GM12878 (cell line): ENCODE measurements at places on chromosomes 5 and 9.

GRCh38 chr9:94140791-94141790, 56.8 kb downstream of the PTPDC1 start:
- DNase-seq, result no peak

- DNase-seq, result no peak
Observed at GRCh38 chr5:173920024-173920753, 32.0 kb downstream of the CPEB4 start.

- no peak for DNase-seq
Observed at GRCh38 chr9:21902136-21902535, 92.1 kb downstream of the CDKN2A start.

GRCh38 chr5:51181208-51181894, 201.9 kb upstream of the ISL1 start:
- DNase-seq, result no peak

GRCh38 chr9:88387552-88388202, 567 bp upstream of the SPIN1 start:
- DNase-seq, result no peak

DNA sequence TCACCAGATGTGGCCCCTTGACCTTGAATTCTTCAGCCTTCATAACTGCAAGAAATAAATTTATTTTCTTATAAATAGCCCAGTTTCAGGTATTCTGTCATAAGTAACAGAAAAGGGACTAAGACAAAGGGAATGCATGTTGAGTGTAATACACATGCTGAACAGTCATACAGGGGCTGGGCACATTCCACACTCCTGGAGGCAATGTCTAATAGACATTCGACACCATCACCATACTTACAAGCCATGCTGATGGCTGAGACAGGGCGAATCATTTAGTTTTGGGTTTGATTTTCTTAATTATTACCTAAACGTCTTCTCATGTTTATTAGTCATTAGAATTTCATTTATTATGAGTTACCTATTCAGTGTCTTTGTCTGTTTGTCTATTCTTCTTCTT, 68.5 kb downstream of the TENT4A start:
- DNase-seq, result no peak

GRCh38 chr5:1380910-1381309, 36.0 kb upstream of the CLPTM1L start:
- DNase-seq, result no peak

- DNase-seq, result no peak
Observed at GRCh38 chr5:175542232-175542965, 64.0 kb downstream of the SFXN1 start.

DNA sequence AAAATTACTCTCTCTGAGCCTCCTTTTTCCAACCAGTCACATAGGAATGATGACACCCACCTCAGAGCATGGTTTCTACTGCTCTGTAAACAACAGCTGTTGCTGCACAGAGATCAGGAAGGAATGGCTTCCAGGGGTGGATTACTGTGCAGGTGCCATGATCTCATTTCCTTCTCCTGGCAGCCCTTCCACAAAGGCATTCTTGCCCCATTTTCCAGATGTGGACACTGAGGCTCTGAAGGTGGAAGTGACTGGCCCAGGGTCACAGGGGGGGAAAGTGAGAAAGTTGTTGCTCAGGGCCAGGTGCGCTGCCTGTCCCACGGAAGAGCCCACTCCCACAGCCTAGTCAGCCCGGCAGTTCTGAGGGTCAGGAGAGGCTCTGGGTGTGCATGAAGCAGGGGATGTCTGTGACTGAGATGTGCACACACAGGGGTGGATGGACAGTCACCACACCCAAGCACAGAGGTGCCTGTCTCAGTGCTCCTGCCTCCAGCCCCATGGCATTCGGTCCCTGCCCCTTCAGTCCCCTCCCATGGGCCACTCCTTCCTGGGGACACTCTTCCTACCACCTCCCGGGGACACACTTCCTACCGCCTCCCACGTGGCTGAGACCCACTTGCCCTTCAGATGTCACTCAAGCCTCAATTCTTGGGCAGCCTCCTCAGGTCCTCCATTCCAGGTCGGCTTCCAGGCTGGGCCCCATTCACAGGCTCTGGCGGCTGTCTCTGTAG, 17.0 kb downstream of the FGFR4 start:
- DNase-seq, result no peak

DNA sequence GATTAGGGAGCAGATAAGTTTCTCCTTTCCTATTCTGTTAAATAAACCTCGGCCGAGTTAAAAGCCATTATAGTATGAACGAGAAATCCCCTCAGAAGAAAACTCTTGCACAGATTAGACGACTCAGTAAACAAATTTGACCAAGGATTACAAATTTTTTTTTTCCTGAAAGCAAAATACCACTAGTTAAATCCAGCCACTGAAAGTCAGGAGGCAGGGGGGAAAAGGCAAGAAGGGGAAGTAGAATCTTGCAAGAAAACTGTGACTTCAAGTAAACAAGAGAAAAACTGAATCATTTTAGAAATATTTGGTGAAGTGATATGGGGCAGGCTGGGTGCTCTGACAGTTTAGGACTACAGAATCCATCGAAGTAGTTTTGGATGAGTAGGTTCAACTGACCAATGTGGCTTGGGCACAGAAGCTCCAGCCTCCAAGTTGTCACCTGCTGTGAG, 251.0 kb downstream of the DENND1A start:
- DNase-seq, result no peak

DNA sequence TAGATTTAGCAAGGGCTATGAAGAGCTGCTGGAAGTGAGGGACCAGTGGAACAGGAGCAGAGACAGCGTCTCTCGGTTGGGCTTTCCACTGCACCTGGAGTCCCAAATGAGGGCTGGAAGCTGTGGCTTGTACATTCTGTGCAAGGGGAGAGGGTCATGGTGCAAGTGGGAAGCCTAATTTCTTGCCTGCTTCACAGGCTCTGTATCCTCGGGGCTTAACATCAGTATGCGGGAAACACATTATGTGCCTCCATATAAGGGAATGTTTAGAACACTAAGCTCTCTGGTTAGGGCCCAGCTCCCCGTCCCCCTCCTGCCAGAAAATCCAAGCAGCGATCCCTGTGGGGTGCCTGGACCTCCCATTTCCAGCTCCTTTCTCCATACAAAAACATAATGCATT, 89.0 kb upstream of the NIPAL4 start:
- no peak for DNase-seq

- DNase-seq, result no peak
Observed at GRCh38 chr5:6408627-6409446, 30.5 kb upstream of the MED10 start.
